ENCODE measurements at places on chromosomes 2 and 18.

DNA sequence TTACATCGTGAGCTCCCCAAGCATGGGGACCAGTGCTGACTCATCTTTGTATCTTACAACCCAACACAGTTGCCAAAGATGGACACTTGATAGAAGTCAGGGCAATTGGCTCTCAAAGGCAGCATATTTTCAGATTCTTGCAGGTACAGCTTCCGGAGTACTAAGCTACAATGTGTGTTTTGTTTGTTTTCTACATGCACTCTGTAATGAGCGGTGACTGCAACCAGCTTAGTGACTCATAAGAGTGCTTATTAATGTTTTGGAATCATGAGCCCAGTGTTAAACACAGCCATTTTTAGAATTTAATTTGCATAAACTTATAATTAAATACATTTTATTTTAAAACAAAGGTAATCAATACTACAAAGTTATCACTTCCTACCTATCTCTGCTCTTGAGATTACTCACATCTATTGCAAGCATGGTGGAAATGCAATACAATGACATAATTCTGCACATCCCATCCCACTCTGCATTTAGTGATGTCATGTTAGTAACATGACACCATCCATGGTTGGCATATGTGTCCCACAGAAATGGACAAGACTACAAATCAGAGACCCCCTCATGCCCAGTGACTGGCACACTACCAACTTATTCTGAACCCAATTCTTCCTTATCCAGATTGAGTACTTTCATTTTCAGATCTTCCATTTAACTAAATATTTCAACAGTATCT, 399.8 kb upstream of the ST6GAL2 start:
- no peak for DNase-seq

- DNase-seq = peak; percentile 24
Measured at GRCh38 chr2:23492921-23493320, 107.9 kb downstream of the KLHL29 start.

GRCh38 chr2:239020541-239021041, 172.7 kb downstream of the TWIST2 start:
- no peak for DNase-seq

- DNase-seq = no peak
Measured at GRCh38 chr2:74387346-74387745, 7.2 kb upstream of the DCTN1 start.

DNA sequence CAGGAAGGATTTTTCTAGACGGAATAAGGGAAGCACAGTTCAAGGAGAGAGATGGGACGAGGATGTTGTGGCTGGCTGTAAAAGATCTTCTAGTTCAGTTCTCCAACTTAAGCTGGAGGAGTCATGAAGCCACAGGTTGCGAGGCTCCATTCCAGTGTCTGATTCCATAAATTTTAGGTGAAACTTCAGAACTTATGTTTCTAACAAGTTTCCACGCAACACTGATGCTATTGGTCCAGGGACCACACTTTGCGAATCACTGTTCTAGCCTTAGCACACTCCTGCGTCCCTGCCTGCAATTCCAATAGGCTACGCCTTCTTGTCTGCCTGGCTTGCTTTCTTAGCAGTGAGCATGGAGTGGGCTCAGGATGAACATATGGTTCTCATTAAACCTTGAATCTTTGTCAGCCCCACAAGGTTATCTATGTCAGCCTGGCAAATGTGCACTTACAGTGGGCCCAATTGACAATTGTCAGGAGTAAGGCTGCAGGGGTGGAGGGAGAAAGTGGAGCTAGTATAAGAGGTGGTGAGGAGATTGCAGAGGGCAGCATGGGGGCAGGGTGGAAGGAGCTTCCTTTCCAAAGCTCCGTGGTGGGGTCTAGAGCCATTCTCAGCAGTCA, 438.1 kb upstream of the ST6GAL2 start:
- DNase-seq = no peak

DNA sequence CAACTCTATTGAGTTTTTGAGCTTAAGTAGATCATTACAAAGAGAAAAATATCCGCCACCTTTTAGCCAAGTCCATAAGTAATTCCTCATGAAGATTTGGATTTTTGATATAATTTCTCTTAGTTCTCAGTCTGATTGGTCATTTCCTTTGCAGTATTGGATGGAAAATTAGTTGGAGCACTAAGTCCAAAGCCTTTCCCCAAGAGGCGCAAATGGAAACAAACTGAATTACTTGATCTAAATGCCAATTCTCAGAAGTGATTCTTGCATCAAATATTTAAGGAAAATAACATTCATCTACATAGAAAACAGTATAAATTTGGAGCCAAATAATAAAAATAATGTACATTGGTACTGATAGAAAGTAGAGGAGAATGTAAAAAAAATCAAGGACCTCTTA, 115.6 kb downstream of the CACNB4 start:
- no peak for DNase-seq

DNA sequence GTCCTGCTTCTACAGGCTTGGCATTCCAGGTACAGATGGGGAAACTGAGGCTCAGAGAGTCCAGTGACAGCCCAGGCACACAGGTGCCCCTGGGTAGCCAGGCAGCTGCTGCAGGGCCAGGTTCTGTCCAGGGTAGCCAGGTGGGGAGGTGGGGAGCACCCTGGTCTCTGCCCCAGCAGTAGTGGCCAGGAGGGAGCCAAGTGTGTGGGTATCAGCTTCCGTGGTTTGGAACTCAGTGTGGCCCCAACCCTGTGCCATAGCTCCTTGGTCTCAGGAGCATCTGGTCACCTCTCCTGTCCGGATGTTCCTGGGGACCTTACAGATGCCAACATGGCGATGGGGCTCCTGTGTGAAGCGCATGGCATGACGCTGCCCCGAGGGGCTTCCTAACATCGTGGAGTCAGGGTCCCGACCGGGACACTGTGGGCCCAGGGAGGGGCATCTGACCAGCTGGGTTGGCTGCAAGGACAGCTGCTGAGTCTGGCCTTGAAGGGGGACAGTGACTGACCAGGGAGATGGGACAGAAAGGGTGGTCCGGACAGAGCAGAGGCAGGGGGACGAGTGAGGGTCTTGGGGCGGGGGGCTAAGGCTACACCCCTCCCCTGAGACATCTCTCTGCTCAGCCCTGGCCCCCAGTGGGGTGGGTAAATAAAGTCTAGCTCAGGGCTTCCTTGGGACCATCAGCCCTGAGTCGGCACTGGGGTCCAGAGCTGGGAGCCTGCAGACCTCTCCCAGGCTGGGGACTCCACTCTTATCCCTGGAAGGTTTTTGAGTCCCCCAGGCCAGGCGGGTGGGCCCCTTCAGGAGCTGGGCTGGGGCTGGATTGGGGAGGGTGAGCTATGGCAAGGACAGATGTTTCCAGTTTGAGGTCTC, 76.0 kb upstream of the SMAD7 start:
- DNase-seq = no peak

DNA sequence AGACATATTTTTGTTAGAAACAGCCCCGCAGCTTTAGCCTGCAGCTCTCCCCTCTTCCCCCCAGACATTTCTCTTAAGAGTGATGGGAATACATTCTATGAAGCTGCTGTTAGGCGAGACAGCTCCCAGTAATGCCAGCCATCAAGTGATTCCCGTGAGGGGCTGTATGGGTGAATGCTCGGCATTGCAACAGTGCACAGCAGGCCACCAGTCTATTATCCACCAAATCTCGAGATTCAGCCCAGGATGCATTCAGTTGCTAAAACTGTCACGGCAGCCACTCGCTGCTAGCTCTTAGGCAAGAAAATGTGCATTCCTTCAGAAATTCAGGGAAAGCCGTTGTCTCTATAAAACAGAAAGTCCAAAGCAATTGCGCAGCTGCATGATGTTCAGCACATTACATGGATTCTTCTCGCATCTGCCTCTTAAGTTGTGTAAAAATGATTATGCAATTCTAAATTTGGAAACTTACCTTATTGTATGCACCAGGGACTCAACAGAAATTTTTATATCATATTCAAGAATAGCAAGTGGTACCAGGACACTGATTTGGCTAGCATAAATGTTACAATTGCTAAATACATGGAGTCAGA, 211.3 kb upstream of the ARL4C start:
- no peak for DNase-seq

DNA sequence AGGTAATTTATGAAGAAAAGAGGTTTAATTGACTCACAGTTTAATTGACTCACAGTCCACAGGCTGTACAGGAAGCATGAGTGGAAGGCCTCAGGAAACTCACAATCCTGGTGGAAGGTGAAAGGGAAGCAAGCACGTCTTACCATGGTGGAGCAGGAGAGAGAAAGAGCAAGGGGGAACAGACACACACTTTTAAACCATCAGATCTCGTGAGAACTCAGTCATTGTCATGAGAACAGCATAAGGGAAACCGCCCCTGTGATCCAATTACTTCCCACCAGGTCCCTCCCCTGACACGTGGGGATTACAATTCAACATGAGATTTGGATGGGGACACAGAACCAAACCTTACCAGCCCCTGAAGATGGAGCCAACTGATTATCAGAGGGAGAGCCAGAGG, 11.2 kb upstream of the PUM2 start:
- no peak for DNase-seq

GRCh38 chr2:73035899-73036711, 35.4 kb downstream of the SFXN5 start:
- DNase-seq = no peak

DNA sequence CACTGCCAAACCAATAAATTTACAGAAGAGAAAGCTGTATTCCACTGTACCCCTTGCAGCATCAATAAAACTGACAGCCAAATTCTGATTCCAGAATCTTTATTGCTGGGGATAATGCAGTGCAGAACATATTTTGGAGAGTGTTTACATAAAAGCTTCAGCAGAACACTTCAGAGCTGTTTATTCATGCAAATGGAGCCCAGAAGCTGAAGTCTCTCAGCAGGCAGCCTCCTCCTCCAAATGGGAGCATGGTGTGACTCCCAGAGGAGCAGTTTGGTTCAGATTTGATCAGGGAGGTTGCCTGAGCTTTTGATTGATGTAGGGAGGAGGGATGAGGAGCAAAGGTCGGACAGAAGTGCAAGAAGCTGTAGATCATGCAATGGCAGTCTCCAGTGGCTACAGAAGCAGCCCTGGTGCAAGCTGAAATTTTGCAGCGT, 22.4 kb downstream of the LHCGR start:
- peak; percentile 79 for DNase-seq

DNA sequence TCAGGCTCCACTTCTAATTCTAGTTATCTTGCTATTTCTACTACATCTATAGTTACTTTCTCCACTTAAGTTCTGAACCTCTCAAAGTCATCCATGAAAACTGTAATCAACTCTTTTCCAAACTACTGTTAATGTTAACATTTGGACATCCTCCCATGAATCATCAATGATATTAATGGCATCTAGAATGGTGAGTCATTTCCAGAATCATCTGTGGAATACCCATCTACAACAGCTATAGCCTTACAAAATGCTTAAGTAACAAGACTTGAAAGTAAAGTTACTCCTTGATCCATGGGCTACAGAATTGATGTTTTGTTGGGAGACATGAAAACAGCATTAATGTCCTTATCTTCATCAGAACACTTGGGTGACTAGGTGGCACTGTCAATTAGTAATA, 35.4 kb downstream of the BARD1 start:
- DNase-seq = no peak

DNA sequence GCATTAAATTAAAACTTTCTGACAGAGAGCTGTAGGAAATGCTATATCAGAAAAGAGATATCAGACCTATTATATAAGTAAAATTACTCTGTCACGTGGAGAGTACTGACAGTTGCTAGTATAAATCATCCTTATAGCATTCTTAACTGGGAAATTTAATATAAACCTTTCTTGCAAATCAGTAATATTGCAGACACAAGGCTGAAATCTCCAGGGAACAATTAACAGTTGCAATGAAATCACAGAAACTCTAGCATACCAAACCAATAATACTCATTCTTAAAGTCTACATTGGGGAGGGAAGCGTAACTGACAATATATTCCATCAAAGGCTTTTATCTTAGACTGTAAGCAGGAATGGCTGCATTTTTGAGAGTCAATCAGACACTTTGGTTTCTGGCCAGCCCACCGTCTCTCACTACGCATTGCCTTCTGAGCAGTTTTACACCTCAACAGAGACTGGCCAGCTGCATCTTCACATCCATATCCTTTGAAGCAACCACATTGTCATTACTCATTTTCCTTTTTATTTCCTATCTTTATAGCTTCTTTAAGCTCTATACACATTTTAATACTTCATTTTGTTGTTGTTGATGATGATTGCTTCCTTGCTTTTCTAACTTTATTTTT, 536.0 kb upstream of the CDH2 start:
- no peak for DNase-seq

GRCh38 chr2:128752691-128753263, 434.1 kb upstream of the HS6ST1 start:
- no peak for DNase-seq

DNA sequence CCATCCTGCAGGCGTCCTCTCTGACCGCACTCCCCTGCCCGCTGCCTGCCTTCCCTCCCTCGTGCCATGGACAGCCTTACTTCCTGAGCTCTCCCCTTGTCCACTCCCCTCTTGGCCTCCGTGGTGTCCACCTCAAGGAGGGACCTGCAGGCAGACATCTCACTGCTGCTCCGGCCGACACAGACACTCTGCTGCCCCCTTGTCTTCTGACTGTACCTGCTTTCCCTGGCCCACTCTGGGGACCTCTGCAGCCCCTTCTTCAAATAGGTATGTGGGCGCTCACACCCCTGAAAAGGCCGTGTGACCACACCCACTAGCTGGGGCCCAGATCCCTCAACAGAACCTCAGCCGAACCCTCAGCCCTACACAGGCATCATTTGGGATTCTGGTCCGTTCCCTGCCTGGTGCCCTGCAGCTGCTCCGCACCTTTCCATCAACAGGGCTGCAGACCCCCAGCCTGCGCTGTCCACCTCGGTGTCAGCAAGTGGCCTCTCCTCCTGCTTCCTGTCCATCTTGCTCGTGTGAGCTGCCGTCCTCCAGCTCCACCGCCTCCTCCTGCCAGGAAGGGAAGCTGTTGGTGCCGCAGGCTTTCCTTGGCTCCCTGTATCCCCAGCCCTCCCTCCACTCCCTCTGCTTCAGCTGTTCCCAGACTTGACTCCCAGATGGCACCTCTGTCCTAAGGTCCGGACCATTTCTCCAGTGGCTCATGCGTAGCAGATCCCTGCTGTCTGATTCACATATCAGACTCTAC, 94.1 kb downstream of the KLHL29 start:
- no peak for DNase-seq

GRCh38 chr18:78722929-78723710, 256.5 kb upstream of the SALL3 start:
- DNase-seq = no peak

DNA sequence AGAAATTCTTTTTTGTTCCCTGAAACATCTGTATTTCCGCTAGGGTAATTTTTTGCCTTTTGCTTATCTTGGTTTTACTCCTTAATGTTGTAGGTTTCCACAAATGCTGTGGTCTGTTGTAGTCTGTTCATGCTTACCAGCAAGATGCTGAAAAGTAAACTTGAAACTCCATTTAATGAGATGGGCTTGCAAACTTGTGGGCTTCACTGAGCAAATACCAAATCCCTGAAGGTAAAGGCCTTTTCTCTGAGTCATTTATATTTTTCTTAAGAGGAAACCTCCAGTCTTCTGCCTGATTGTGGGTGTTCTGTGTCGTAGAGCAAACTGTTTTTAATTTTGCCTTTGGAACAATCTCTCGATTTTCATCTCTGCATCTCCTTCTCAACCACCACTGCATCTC, 9.3 kb downstream of the SP140 start:
- DNase-seq = no peak

GRCh38 chr18:35073186-35074105, 32.2 kb downstream of the MAPRE2 start:
- no peak for DNase-seq

GRCh38 chr2:72278046-72278445, 130.4 kb upstream of the CYP26B1 start:
- DNase-seq = no peak

- no peak for DNase-seq
Measured at GRCh38 chr2:28664120-28664842, 87.3 kb upstream of the PPP1CB start.
